ENCODE measurements at places on chromosomes 16 and 17.

- no peak for DNase-seq
Measured at GRCh38 chr17:82315703-82316358, 1.6 kb downstream of the CD7 start.

DNA sequence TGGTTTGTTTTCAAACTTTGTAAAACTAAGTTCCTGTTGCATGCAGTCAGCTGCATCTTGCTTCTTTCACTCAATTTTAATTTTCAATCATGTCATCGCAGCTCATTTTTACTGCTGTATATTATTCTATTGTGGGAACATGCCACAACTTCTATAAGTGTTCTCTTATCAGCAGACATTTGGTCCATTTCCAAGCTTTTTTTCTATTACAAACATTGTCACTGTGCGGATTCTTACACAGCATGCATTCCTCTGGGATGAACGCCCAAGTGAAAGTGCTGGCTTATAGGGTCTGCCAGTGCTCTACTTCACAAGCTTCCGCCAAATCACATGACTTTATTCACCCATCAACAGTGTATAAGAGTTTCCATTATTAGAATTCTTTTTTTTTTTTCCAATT is 22.7 kb downstream of the GINS3 start:
- DNase-seq = no peak

DNA sequence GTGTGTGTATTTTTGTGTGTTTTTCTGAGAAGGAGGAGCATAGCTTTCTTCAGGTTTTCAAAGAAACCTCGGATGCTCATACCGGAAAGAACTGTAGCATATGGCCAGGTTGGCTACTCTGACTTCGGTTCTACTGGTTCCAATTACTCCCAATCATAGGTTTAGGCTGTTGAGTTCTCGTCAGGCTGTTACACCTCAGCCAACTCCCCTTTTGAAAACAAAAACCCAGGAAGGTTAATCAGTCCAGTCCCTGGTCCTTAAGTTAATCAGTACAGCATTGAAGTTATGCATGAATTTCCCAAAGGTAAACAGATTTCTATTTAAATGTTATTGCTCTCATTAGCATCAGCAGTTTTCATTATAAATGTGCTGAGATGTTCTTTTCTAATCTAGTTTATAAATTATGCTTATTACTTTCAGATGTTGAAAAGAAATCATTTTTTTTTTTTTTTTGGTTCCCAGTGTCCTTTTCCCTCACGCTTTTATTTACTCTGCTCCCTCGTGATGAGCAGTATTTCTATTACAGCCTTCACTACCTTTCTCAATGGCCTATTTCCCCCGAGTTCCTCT is 111.0 kb downstream of the NPIPB5 start:
- DNase-seq = no peak

DNA sequence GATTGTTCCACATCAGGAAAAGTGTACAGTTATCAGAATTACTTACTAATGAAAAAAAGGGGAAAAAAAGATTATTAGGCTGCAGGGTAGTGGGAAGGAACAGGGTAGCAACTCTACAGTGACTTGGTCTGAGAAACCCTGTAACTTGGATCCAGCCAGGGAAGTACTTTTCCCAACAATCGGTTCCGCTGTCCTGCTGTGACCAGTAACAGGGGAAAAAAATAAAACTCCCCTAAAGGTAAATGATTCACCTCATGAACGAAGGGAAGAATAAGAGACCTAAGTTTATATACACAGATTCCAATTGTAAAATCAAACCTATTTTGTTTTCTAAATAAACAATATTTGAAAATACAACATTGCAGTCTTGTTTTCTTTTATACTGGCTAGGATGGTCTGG is 189.9 kb downstream of the WWOX start:
- no peak for DNase-seq

GRCh38 chr16:55597928-55598327 is 31.4 kb downstream of the CAPNS2 start:
- no peak for DNase-seq

DNA sequence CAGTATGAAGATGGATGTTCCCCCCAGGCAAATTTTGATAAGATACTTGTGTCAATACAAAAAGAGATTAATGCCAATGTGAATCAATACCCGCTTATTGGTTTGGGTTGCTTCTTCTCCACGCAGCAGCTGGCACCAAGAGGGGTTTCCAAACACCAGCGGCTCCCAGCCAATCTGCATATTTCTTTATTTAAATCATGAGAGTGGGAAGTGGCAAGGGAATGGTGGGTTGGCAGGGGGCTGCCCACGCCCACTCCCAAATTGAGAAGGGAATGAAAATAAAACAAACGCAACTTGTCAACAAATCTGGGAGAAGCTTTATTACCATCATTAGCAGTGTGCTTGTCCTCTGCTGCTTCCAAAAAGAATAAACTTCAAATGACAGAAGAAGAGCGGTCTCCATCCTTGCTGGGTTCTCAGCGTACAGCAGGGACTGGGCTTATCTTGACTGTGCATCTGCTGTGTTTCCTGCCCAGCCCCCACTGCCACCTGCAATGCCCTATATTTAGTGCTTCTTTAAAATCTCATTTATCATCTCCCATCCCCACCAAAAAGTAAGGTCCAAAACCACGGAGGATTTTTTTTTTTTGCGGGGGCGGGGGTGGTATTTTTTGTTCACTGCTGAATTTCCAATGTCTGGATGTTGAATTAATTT is 34.9 kb upstream of the C16orf78 start:
- DNase-seq = no peak

Measured in GM12864 (cell line).